ENCODE measurements at places on chromosomes 4 and X.
A peak's percentile ranks its signal among the peaks of the same experiment; 100 is the strongest.

DNA sequence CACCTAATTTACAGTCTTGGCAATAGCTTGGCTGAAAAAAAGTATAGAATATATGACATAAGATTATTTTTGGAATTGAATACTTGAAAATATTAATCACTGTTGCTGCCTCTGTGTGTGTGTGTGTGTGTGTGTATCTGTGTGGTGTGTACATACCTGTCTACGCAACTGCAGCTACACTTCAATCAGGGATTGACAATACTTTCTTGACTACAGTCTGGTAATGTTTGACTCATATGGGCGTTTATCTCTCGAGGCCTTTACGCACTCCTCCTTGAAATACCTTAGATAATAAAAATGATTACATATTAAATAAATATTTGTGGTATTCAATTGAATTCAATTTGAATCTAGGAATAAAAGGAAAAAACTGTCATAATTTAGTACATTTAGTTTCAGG lies 565.2 kb downstream of the PCDH18 start:
- DNase-seq: no peak

GRCh38 chr4:37948542-37948941 lies 11.7 kb upstream of the PTTG2 start:
- no peak for DNase-seq

DNA sequence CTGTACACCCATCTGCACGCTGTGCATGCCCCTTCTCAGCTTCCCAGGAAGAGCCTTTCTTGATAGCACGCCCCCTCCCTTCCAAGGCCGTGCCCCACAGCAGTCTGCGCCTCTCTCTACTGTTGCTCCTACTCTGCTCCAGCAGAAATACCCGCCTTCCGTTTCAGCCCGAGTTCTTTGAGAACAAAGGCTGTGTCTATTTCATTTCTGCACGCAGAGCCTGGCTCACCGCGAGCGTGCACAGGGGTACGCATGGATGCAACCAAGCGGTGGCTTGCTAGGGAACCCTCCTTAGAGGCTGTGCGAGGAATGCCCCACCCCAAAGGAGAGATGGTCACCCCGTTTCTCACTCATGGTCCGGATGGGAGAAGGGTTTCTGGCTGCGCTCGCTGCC lies 485 bp downstream of the AADAT start:
- peak; percentile 60 for DNase-seq

- DNase-seq: no peak
These were observed 41.7 kb downstream of the VSIG4 start for GRCh38 chrX:65997978-65998717.

GRCh38 chr4:98573791-98574190 lies 84.6 kb downstream of the TSPAN5 start:
- DNase-seq: no peak

GRCh38 chr4:52843351-52843750 lies 18.8 kb upstream of the RASL11B start:
- DNase-seq: no peak

- DNase-seq: no peak
These were observed 154.6 kb upstream of the MAGEB2 start for GRCh38 chrX:30060718-30061117.

DNA sequence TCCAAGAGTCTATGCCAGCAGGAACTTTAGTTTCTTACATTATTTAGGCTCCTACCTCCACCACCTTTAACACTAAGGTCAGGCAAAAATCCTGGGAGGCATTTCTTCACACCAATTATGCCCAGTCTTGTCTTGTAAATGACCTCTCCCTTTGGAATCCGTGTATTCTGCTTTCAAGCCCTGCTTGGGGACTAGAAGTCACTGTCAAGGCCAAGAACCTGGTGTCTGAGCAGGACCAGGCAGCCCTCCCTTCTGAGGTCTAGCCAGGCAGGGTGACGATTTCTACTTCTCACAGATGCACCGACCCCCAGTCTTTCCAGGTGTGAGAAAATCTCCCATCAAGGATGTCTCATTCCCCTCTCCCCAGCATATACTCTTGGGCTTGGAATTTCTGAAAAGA lies 82.7 kb upstream of the C1QTNF7 start:
- DNase-seq: peak; percentile 31

- DNase-seq: no peak
These were observed 71.6 kb downstream of the FAM114A1 start for GRCh38 chr4:38939165-38939564.

DNA sequence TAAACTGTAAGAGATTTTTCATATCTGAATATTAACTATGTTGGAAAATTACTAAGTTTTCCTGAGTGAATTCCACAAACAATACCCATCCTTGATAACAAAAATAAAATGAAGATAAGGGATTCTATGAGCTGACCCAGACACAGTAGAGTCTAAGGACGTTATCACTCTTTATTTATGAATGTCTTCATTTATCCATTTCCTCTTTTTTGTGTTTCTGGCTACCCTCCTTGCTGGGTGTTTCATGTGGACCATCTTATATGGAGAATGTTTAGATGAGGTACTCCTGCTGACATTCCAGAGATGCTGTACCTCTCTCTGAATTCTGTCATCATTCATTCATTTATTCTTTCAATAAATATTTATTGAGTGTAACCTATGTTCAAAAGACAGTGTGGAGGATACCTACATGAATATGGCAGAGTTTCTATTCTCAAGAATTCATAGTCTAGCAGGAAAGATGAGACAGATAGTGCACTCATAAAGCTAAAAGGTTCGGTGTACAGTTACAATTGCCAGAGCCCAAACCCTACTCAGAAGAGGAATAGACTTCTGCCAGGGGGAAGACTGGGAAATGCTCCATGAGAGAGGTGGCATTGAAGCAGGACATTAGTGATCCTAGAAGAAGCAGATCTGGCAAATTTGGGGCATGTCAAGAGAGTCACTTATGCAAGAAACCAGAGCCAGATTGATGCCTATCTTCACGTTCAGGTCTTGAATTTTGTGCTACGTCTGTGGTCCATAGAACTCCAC lies 195.8 kb downstream of the MAML3 start:
- DNase-seq: no peak

GRCh38 chrX:139093201-139093600 lies 381.7 kb upstream of the FGF13 start:
- DNase-seq: no peak

- no peak for DNase-seq
These were observed 40.8 kb downstream of the RAPGEF2 start for GRCh38 chr4:159143687-159144086.

GRCh38 chr4:88138561-88138960 lies 19.9 kb downstream of the ABCG2 start:
- DNase-seq: no peak

GRCh38 chr4:86960557-86960961 lies 25.7 kb downstream of the AFF1 start:
- DNase-seq: no peak

- DNase-seq: peak; percentile 67
These were observed at the start of gene CHM for GRCh38 chrX:86047174-86047935. CHM (minus strand) TSS chrX:86047558; CDS start chrX:86047532, 26 bp downstream.

DNA sequence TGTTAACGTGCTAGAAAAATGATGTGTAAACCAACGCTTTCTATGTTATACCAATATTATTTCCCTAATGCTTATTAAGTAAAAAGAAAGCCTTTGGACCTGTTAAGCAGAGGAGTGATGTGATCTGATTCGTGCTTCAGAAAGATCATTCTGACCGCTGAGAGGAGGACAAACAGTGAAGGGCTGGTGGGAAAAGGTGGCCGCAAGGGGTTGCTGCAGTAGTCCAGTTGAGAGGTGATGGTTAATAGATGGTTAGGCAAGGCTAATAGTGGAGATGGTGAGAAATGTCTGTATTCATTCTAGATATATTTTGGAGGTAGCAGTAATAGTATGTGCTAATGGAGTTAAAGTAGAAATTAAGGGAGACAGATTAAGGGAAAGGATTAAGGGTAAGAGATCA lies 12.9 kb upstream of the VGLL1 start:
- DNase-seq: no peak

- no peak for DNase-seq
These were observed 330.5 kb downstream of the ARHGAP10 start for GRCh38 chr4:148062301-148062950.

- DNase-seq: no peak
These were observed 91.6 kb downstream of the DDIT4L start for GRCh38 chr4:100098681-100099080.

GRCh38 chr4:98556451-98556850 lies 102.0 kb downstream of the TSPAN5 start:
- no peak for DNase-seq

DNA sequence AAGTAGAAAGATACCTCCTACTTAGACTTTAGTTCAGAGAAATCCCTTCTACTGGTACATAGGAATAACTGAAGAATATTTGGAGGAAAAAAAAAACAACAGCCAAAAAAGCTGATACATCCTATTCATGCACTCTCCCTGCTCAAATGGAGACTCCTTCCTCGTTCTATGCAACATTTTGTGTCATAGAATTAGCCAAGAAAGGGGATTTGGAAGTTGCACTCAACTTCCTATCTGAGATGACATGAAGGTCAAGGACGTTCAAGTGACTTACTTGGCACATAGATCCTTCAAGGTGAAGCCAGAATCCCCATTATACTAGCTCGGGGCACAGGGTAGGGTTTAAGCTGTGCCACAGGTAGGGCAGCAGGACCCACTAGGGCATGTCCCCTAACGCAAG lies 56.2 kb upstream of the S100G start:
- no peak for DNase-seq

- no peak for DNase-seq
These were observed 123.0 kb downstream of the ENPP6 start for GRCh38 chr4:184094532-184095159.

GRCh38 chr4:53592686-53593501 lies 1.6 kb upstream of the LNX1 start:
- DNase-seq: peak; percentile 87

- DNase-seq: no peak
These were observed 6.2 kb upstream of the ARHGAP10 start for GRCh38 chr4:147725673-147726072.

GRCh38 chrX:100979881-100980607 lies 10.5 kb downstream of the ARL13A start:
- DNase-seq: no peak

- DNase-seq: no peak
These were observed 67.6 kb upstream of the MTNR1A start for GRCh38 chr4:186622788-186623464.

GRCh38 chr4:35608205-35608604 lies 636.1 kb downstream of the ARAP2 start:
- DNase-seq: no peak

DNA sequence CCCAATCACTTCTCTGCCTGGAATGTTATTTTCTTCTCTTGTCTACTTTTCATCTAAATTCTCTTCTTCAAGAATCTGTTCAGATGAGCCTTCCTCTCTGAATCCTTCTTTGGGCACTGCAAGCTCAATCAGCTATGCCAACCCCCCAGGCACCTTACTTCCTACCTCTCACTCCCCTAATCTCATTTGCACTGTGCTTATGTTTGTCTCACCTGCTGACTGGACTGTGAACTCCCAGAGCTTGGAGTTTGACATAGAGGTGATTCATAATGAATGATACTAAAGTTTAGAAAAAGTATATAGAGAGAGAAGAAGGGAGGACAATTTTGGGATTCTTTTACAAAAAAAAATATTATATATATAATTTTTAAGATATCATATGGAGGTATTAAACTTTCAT lies 36.3 kb downstream of the ANXA10 start:
- DNase-seq: no peak

- DNase-seq: peak; percentile 68
These were observed at the start of gene FRAS1 for GRCh38 chr4:78057135-78057599. FRAS1 (plus strand) TSS chr4:78057323; CDS start chr4:78058010, 687 bp downstream.

- DNase-seq: no peak
These were observed 282.0 kb downstream of the GALNTL6 start for GRCh38 chr4:172095161-172095560.

DNA sequence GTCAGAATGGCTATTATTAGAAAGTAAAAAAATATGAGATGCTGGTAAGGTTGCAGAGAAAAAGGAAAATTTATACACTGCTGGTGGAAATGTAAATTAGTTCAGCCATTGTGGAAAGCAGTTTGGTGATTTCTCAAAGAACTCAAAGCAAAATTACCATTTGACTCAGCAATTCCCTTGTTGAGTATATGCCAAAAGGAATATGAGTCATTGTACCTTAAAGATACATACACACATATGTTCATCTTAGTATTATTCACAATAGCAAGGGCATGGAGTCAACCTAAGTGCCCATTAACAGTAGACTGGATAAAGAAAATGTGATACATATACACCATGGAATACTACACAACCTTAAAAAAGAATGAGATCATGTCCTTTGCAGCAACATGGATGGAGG lies 148.2 kb downstream of the COMMD8 start:
- no peak for DNase-seq

GRCh38 chrX:150774798-150775568 lies 81.8 kb downstream of the MTMR1 start:
- DNase-seq: no peak

DNA sequence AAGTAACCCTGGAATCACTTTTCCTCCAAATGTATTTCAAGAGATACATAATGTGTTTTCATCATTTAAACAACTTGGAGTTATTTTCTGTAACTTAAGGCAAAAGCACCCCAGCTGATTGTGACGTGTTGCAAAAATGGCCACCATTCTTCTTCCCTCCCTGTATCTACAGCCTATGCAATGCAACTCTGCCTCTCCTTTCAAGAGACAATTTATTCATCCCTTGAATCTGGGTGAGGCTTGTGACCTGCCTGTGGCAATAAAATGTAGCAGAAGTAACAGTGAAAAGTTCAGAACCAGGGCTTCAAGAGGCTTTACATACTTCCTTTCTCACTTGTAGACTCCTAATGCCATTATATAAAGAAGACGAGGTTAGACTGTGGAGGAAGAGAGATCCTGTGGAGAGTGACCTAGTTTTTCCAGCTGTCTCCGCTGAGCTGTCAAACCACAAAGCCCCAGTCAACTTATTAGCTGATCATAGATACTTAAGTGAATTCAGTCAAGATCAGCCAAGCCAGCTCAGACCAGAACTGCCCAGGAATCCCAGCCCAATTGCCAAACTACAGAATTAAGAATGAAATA lies 81.0 kb upstream of the KLF3 start:
- DNase-seq: no peak

DNA sequence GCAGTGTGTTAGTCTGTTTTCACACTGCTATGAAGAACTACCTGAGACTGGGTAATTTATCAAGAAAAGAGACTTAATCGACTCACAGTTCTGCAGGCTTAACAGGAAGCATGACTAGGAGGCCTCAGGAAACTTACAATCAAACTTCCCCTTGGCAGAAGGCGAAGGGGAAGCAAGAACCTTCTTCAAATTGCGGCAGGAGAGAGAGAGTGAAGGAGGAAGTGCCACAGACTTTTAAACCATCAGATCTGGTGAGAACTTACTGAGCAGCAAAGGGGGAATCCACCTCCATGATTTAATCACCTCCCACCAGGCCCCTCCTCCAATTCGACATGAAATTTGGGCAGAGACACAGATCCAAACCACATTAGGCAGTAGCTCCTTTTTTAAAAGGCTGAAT lies 59.2 kb upstream of the LEF1 start:
- DNase-seq: no peak

DNA sequence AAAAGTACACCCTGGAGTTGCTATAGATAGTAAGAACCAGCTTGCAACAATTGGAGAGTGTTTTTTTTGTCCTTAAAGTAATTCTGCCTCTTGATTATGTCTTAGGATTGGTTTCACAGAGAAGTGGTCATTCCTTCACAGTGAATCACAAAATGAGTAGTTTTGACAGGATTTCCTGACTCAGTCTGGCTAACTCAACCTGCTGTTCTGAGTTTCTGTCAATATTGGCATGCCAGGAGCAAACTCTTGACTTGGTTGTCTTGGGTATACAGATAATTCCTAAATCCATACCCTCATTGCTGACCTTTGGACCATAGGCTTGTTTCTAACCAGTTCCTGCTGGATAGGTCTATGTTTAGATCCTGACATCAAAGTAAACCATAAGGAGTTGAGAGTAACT lies 9.4 kb downstream of the FHIP1A start:
- DNase-seq: no peak

Data from H9 (cell line).